ENCODE measurements at places on chromosomes 2 and 18. TPM values are rescaled to one million over a fixed set of nuclear protein-coding genes. Genes with fewer than 3 reads are reported as not detected.

The COL4A4 gene
- 0.16 TPM for polyA plus RNA-seq

The ATP6V1B1 gene
- polyA plus RNA-seq, result 0.88 TPM

The CCDC121 gene
- 1.0 TPM for polyA plus RNA-seq

The ZNF804A gene
- not detected for polyA plus RNA-seq

The CYRIA gene
- 1.0 TPM for polyA plus RNA-seq

The REG1B gene
- 0.34 TPM for polyA plus RNA-seq

The KCNG2 gene
- polyA plus RNA-seq, result not detected

The SNTG2 gene
- polyA plus RNA-seq, result 0.26 TPM

The CCDC150 gene
- 2.6 TPM for polyA plus RNA-seq
